ENCODE measurements at places on chromosomes 12 and 14.

DNA sequence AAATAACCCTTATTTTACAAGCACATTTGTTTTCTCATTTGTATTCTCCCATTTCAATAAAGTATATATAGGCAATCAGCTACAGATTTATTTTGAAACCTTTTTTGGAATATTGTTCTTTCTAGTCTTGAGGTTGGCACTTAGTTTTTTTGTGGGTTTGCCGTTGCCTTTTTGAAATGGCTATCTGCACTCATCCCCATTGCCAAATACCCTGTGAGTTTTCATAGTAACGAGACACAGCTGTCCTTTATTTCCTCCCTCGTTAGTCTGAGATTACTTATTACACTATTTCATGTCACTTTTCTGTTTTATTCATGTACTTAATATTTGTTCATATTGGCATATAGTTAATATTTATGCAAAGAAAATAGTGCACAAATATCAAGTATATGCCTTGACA is 1104.0 kb downstream of the SLC6A15 start:
- peak; percentile 50 for DNase-seq

- no peak for DNase-seq
These were observed 30.1 kb downstream of the CDKL1 start for GRCh38 chr14:50366589-50366988.

DNA sequence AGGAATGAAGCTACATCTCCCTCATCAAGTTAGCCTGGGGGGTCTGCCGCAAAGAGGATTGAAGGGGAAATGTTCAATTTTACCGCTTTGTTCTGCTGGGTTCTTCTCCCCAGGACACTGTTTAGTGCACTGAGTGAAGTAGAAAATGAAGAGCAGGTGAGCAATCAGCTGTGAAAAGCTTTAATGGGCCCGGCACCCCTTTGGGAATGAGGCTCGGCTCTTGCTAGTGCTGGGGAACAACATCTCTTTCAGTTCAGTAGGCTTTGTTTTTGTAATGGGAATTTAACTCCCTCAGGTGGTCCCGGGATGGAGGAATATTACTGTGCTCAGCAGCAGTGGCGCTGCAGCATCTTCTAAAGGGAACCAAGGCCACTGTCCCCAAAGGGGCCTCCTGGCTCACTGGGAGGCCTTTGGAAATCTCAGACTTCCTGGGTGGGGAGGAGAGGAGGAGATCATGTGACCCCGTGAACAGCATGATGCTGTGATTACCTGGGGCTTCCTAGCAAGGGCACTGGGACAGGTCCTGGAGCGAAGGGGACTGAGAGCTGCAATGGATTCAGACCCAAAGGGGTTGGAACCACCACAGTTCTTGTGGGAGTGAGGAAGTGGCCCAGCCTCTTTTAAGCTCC is 85.2 kb upstream of the MAX start:
- DNase-seq: no peak

DNA sequence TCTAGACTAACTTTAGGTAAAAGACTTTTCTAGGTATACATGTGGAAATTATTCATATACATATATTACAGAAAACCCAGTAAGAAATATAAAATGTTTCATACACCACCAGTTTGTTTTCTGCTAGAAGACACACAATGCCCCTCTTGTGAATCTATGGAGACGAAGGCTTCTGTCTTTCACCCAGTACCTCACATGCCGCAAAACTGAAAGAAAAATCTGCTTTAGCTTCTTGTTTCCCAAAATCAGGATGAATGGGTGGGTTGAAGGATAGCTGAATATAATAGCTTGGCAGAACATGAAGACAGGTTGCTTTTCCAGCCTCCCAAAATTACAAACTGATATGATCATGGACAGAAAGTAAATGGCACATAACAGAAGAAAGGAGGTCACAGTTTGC is 1.3 kb downstream of the TAS2R30 start:
- DNase-seq: no peak

DNA sequence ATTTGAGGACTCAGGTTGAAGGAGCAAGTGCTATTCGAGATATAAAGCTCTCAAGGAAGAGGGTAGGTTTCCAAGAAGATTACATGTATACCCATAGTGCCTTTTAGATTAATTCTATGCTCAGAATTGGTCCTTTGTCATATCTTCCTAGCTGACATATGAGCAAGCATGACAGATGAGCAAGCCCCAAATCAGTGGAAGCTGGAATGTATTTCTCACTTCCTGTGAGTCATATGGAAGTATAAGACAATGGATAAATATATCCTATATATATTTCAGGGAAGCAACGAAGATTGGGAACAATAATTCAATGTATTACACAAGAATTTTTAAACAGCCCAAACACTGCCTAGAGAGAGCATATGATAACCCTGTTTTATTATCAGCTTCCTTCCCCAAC is 674.1 kb upstream of the ATXN7L3B start:
- DNase-seq: no peak

GRCh38 chr12:53101266-53101665 is 2.0 kb upstream of the SOAT2 start:
- no peak for DNase-seq

DNA sequence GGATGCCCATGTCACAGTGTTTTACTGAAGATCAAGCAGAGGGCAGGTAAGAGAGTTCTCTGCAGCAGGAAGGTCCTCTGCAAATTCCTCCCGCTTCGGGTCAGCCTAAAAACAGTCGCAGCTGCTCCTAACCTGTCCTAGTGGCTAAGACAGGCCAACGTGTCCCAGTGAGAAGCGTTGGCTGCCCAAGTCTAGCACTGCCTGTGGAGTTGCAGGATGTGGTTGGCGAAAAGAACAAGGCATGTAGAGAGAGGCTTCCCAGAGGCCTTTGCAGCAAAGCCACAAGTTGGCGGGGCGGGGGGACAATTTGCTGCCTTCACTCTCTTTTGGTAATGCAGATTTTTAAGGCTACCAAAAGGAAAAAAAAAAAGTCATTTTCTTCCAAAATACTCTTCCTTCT is 340.1 kb downstream of the BCL11B start:
- no peak for DNase-seq

DNA sequence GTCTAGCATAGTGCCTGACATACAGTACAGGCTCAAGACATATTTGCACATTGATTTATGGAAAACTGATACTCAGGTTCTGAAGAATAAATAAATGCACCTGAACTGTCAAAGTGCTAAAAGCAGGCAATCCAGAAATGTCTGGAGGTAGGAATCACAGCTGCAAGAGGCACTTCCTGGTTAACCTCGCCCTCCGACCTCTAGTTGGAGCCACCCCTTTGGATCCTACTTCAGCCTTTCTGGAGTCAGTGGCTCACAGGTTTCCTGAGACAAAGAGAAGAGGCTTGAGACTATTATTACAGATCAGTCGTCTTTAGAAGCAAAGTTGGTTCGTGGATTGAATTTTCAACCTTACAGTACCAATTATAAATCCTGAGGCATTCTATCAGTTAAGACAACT is 13.0 kb downstream of the TCP11L2 start:
- no peak for DNase-seq

GRCh38 chr12:115993737-115994136 is 283.8 kb downstream of the MED13L start:
- DNase-seq: no peak

DNA sequence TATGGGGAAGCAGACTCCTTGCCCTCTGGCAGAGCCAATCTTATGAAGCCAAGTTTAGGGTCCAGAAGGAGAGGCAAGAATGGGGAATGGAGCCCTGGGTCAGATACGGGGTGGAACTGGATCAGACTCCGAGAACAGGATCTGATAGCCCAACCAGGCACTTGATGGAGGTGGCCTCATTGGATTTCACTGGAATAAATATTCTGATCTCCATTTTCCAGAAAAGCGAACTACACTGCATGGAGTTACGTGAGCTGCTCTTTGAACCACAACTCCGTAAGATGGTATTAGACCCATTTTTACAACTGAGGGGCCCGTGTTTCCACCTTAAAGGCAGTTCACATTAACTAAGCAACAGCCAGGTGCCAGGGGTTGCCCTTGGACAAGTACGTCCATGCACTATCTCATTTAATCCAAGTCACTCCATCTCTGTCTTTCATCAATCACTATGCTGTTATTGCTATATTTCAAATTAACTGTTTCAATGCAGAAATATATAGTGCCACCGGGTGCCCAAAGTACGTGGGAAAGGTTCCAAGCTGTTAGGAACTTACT is 155.2 kb downstream of the BCL11B start:
- DNase-seq: no peak

DNA sequence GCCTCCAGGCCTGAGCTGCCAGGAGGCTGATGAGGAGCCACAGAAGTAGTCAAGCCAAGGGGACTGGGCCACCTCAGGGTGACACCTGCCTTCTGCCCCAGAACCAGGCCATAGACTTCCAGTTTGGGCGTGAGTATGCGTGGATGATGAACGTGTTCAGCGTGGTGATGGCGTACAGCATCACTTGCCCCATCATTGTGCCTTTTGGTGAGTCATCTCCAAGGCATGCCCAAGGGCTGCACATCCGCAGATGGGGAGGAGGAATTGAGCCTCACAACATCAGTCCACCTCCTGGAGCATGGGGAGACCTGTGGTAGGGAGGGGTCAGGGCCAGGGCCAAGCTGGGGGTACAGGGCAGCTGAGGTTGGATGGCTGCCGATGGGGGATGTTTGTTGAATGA is 22.3 kb downstream of the NGB start:
- DNase-seq: no peak

DNA sequence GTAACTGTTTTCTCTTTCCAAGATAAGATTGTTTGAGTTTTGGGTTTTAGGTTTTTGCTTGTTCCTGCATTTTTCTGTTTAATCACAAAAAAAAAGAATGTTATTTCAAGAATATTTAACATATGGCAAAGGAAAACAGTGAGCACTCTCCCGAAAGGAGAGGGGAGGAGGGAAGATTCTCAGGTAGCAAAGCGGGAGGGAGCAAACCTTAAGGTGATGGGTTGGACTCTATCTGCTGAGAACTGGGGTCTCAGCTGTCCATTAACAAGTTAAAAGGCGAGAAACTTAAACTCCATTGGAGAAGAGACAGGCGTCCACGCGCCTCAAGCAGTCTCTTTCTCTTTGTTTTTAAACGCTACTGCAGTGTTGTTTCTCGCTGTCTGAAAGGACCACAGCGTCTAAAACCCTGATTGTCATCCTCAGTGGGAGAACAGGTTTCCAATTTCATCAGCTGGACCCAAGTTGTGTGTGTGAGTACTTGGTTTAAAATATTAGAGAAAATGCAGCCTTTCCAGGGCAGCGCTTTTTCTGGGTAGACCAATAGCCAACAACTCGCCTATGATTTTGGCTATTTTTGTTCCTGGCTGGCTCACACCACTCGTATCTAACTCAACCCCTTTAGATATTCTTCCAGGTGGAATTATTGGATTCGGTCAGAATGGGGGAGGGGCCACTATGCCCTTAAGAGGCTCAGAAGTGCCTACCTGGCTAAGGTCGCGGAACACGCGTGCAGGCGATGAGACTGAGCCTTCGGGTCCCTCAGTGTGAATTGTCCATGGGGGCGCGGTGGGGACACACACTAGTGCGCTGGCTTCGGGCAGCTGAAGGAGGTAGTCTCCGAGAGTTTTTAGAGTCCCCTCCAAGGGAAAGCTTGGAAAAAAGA is 8.2 kb downstream of the SIX1 start:
- DNase-seq: no peak

- no peak for DNase-seq
These were observed 51.3 kb downstream of the PRICKLE1 start for GRCh38 chr12:42538203-42538602.

GRCh38 chr14:51251486-51251885 is 11.4 kb downstream of the TMX1 start:
- DNase-seq: no peak

DNA sequence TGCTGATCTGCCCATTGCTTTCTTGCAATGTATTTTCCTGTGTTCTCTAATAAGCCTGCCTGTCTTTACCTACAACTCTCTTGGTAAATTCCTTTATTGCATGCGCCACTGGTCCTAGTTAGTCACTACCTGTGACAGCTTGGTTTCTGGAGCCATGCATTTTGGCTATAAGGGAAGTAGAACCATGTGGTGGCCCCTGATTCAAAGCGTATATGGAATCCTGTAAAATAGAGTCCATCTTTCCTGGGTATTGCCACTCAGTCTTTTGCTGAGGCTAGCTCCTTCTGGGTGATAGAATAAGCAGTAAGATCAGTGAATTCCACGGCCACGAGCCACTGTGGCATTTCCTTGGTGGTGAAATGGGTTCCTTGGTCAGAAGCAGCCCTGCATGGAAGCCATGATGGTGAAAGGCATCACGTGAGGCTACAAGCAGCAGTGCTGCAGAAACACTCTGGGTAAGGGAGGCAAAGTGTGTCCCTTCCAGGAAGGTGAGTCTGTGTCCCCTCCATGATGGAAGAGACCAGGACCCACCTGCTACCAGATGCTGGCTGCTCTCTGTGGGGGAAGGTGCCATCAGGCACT is 19.6 kb downstream of the TNFAIP2 start:
- no peak for DNase-seq

- DNase-seq: no peak
These were observed 5.1 kb downstream of the E2F7 start for GRCh38 chr12:77060136-77060882.

- no peak for DNase-seq
These were observed 240.4 kb upstream of the DCN start for GRCh38 chr12:91422811-91423692.

DNA sequence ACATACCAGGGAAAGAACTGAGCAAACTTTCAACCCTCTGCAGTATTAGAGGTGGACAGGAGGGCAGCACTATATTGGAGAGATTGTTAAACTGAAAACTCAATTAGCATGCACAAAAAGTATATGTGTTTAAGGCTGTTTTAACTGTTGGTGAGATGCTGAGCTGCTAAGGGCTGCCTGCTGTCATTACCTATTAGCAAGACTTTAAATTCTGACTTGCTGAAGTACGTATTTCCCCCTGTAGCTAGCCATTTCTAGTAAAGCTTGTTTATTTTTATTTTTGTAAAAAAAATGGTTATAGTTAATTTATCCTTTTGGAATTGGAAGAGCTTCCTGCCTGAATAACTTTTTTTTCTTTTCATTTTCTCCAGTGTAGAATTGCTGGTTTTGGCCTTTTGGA is 92.2 kb downstream of the CACNA1C start:
- no peak for DNase-seq

GRCh38 chr12:109612975-109613502 is 39.4 kb downstream of the MVK start:
- DNase-seq: no peak

DNA sequence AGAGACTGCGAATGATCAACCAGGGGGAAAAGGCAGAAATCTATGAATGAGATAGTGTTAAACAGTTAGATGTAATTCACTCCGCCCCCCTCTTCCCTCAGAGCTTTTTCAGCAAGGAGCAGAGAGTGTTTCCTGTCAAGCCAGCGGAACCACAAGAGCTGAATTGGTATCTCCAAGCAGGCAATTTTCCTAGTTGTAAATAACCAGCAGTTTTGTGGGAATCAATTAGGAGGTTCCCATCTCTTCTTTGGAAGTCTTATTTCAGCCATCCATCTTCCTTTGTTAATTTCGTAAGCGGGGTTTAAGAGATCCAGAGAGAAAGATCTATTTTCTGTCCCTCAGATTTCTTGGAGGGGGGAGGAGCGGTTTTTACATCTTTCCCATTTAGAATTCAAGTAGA is 178.0 kb downstream of the FOXN3 start:
- DNase-seq: no peak

DNA sequence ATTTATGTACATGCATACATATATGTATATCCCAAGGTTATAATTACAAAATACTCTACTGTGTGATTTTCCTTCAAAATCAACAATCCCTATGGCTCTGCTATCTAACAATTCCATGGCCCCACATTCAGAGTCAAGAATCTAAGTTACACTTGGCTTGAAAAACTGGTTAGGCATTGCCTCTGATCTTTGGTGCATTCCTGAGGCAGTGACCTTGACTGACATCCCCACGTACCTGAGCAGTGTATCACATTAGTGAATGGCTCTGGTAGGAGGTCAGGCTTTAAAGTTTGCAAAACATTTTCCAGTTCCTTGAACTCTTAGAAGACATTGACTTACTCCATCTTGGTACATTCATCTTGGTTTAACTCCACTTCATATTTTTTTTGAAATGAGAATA is 8.5 kb upstream of the STON2 start:
- DNase-seq: no peak

All from fibroblast of gingiva (primary cell).